ENCODE measurements at places on chromosomes 12 and 14.
A peak's percentile ranks its signal among the peaks of the same experiment; 100 is the strongest.

- no peak for DNase-seq
Measured at GRCh38 chr12:120784804-120785203, 59.2 kb downstream of the ACADS start.

DNA sequence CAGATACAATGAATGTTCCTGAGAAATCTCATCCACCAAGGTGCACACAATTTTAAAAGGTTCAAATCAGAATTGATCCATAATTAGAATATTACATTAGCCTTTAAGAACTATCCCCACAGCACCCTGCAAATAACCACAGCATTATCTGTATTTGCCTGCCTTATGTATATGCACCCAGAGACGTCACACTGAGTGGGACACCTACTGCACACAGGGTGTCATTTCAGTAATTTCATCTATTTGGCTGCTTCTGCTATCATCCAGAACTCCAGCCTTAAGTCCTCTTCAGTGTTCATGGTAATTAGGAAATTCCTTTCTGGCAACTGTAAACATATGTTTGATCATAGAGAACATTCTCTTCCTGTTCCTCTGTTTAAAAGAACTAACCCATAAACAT, 298.4 kb downstream of the SYT1 start:
- no peak for DNase-seq

DNA sequence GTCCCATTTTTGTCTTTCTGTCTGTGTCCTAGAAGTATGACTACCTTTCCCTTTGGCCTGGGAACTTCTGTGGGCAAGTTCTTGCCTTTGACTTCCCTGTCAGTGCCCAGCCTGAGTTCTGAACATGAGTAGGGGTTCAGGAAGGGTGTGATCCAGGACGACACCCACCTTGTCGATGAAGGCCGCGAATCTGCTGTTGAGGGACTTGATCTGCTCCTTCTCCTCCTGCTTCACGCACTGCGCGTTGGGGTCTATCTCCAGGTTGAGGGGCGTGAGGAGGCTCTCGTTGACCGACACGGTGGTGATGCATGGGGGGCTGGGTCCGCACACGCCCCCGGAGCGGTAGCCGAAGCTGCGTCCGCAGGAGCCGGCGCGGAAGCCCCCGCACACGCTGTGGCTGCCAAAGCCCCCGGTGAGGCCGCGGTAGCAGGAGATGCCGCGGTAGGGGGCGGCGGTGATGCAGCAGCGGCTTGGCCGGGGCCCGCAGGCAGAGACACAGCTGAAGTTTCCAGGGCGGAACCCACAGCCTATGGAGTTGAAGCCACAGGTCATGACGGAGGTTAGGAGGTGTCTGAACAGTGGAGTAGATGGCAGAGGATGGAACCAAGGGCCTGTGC, at the start of gene KRT83:
TSS of gene KRT83 (minus strand) at position 615 of the 617 bp plus-strand sequence. CDS start at position 552, 63 bp downstream.
- no peak for DNase-seq

DNA sequence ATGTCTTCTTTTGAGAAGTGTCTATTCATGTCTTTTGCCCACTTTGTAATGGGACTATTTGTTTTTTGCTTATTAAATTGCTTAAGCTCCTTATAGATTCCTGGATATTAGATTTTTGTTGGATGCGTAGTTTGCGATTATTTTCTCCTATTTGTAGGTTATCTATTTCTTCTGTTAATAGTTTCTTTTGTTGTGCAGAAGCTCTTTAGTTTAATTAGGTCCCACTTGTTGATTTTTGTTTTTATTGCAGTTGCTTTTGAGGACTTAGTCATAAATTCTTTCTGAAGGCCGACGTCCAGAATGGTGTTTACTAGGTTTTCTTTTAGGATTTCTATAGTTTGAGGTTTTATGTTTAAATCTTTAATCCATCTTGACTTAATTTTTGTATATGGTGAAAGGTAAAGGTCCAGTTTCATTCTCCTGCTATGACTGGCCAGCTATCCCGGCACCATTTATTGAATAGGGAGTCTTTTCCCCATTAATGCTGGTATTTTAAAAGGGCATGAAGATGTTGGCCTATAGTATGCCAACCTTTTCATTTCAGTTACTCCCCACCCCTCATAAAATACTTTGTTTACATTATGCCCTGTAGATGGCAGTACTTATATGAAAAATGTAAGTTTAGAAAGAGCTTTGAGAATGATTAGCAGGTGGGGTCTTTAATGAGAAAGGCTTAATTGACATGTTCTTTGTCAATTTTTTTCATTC, 62.9 kb upstream of the PSMA6 start:
- no peak for DNase-seq

DNA sequence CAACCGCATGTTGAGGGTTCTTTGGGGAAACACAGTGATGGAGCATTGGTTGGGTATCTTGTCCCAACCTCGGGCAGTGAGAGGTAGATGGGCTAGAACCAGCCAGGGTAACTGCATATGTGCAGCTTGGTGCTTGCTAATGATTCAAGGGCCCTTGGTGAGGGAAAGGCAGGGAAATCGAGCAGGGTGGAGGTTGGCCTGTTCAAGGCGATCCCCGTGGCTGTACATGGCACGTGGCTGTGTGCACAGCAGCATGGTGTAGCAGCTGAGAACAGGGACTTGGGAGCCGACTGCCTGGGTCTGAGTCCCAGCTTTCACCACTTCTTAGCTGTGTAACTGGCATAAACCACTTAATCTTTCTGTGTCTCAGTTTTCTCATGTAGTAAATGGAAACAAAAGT, 45.5 kb upstream of the OAS1 start:
- no peak for DNase-seq

DNA sequence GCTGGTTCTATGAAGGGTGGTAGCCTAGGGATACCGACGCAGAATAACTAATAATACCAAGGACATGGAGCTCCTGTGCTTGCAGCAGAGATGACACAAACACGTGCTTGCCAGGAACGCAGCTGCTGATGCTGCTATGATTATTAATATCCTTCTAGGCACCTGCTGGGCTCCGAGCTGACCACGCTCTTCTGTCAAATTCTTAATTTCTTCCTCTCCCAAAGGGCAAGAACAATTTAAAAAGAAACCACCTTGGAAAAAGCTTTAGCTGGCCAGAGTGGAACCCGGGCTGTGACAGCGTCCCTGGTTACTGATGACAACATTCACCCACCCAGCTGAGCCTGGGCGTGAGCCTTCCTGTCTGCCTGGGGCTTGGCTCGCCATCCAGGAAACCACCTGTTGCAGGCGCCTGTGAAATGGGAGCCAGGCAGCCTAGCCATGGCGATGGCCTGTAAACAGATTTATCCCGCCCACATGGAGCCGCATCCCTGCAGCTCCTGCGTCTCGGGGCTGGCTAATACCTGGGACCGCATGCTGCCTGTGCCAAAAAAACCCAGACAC, 28.8 kb downstream of the CLMN start:
- peak; percentile 67 for DNase-seq

DNA sequence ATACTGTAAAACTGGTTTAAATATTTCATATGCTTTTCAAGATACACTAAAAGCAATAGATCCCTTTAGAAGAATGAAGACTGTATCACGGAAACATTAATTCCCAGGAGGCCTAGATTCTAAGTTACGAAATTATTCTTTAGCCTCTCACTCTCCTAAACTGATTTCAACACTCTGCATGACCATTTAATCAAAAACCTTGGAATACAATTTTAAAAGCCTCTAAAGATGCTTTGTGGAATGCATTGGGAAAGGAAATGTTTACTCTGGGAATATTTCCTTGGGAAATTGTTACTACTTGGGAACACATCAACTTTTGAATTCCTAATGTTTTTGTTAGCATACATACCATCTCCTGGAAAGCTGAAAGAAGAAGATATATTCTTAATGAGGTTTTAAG, 255.7 kb upstream of the FAR2 start:
- no peak for DNase-seq

DNA sequence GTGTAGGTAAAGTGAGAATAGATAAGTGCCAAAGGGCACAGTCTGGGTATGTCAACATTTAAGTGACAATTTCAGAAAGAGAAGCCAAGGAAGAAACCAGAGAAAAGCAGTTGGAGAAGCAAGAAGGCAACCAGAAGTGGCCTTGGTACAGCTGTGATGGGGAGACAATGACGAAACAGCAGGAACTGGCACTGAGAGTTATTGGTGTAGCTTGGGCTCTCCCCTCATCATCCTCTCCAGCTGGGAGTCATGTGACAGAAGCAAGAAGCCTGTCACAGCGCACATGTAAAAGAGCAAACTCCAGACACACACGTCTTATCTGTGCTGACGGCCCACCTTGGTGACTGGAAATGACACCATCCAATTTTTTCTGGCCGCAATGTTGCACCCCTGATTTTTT, 203.3 kb upstream of the NUDT4 start:
- DNase-seq = no peak

DNA sequence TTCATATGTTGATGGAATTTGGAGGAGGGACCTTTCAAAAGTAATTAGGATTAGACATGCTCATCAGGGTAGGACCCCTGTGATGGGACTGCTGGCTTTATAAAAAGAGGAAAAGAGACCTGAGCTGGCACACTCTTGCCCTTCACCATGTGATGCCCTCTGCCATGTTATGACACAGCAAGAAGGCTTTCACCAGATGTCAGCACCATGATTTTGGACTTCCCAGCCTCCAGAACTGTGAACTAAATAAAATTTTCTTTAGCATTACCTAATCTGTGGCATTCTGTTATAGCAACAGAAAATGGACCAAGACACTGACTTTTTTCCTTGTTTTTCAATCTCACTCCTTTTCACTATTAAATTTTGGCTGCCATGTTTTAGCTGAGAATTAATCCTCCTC, 105.0 kb upstream of the TMPO start:
- DNase-seq = no peak

DNA sequence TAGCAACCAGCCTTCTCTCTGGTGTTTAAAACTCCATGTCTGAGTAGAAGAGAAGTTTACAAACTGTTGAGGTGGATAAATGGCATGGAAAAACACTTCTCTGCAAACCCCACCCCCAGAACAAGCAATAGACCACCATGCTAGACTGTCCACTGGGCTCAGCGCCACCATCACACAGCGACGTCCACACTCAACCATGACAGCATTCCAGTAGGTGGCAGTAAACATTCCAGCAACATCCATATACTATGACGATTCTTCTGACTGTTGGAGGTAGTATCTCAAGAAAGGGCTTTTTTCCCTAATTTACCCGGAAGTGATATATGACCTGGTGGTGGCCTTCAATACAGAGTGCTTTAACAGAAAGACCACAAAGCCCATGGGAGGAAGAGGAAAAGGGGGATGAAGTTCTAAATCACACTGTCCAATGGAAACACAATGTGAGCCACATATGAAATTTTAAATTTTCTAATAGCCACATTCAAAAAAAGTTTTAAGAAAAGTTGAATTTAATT, 152.2 kb downstream of the SLC15A4 start:
- DNase-seq = no peak

DNA sequence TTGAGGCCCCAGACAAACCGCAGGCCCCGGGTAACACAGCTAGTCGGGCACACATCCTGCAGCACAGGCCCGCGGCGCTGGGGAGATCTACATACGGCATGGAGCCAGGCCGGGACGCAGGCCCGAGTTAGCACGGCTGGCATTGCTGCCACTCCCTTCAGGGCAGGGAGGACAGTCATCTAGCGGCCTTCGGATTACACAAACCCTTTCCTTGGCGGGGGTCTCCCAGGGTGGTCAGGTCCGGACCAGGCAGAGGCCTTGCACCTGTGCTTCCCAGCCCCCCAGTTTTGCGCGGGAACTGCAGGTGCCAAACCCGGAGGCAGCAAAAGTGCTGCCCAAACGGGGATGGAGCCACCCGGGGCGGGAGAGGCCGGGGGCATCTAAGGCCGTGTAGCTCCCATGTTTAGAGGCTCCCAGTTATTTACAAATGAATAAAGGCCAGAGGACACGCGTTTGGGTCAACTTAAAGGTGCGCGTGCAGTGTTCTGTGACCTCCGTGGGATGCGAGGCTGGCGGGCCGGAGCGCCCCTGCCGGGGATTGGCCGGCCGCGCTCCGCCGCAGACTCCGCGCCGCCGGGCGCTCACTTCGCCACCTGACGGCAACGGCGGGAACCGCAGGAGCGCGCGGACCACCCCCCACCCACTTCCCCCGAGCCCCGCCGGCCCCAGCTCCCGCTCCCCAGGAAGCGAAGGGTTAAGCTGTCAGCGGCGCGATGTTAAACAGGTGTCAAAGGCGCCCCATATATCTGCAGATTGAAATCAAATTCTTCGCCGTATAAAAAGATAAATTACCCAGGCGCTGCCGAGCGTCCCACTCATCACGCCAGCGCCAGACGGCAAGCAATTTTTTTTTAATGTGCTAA, 18.1 kb downstream of the VSX2 start:
- DNase-seq = peak; percentile 72

DNA sequence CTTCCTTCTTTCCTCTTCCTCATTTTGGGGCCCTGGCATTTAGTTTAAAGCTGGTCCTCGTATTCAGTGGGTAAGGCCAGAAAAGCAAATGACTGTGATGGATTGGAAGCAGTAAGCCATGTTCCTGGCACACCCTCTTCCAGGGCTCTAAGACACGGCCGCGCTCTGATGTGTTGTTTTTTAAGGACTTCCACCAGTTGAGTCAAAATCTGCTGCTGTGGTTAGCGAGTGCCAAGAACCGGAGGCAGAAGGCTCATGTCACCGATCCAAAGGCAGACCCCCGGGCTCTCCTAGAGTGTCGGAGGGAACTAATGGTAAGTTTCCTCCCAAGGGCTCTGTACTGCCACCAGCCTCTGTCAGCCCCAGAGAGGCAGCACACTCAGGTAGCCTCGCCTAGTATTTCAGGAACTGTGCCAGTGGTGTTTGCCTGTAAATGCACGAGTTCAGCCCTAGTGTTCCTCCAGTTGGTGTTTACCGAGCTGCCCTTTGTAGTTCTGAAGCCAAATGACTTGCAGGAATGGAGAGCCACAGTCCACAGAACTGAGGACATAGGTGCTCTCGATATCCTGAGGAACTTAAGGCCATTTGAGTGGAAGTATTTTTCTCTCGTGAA, 72.7 kb downstream of the ESR2 start:
- DNase-seq = no peak

GRCh38 chr12:49348781-49349180, 2.1 kb downstream of the DNAJC22 start:
- no peak for DNase-seq

All from psoas muscle (tissue), 8 donors.